ENCODE measurements at places on chromosomes 13 and 19. TPM values are rescaled to one million over a fixed set of nuclear protein-coding genes. Genes with fewer than 3 reads are reported as not detected.

CCL25 gene
- total RNA-seq = not detected

FFAR1 gene
- 0.74 TPM for total RNA-seq

ATP4A gene
- not detected for total RNA-seq

ZNF763 gene
- total RNA-seq = 8.7 TPM

DNA sequence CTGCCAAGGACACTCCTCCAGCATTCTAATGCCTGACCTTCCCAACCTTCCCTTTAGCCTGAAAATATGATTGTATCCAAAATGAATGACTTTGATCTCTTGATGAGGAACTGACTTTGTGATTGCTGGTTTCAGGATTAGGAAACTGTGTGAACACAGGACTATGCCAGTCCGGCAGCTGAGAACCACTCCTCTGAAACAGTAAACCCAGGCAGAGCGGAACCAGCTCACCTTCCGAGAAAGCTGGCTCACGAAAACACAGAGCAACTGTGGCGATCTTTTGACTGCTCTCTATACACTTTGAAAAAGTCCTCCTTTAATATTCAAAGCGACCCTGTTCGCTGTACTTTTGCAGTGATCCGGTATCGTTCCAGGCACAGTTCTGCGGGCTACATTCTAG is 258.8 kb upstream of the IRS2 start:
- DNase-seq = no peak

ZNF816 gene
- total RNA-seq = 25.3 TPM

- no peak for DNase-seq
These were observed 9.7 kb downstream of the LPAR6 start for GRCh38 chr13:48403151-48403631.

- DNase-seq = no peak
These were observed 72.9 kb downstream of the NHLRC3 start for GRCh38 chr13:39111145-39111544.

DNA sequence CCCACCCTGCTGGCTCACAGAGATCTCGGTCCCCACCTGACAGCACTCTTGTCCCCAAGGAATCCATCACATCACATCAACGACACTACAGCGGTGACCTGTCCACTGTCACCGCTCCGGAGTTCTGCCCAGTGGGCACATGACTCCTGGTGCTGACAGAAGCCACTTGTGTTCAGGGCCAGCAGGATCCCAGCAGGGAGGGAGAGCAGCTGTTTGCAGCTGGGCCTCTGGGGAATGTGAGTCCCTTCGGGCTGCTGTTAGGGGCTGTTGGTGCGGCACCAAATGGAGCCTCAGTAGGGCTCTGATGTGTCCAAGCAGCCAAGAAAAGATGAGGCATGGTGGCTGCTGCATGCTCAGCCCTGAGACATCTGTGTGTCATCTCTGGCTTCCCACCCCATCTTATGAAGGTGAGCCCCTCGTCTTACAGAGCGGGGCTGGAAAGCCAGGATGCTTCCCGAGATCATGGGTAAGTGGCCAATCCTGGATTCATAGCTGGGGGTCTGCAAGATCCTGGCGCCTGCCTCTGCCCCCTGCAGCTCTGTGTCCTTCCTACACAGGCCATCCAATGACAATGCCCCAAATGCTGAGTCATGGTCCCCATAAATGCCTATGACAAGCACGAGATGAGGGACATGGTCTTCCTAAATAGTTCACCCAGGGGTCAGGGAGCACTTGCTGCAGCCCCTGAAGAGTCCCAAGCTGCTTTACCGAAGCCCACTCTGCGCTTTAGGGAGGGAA is 56.0 kb downstream of the F2RL3 start:
- DNase-seq = no peak

DNA sequence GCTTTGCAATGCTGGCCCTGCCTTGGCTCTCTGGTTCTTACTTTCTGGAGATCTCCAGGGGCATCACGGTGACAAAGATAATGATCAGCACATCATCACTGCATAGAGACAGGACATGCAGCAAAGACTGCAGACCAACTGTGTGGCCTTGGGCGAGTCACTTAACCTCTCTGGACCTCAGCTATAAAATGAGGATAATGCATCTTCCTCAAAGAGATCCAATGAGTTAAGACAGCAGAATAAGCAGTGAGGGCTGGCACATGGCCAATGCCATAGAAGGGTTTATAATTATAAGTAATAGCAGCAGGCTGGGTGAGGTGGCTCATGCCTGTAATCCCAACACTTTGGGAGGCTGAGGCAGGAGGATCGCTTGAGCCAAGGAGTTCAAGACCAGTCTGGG is 2.4 kb downstream of the MAG start:
- no peak for DNase-seq

DOHH gene
- 9.9 TPM for total RNA-seq

- no peak for DNase-seq
These were observed 14.8 kb downstream of the EPSTI1 start for GRCh38 chr13:42977219-42977659.

- no peak for DNase-seq
These were observed 15.3 kb upstream of the ARHGEF18 start for GRCh38 chr19:7333198-7334118.

DNA sequence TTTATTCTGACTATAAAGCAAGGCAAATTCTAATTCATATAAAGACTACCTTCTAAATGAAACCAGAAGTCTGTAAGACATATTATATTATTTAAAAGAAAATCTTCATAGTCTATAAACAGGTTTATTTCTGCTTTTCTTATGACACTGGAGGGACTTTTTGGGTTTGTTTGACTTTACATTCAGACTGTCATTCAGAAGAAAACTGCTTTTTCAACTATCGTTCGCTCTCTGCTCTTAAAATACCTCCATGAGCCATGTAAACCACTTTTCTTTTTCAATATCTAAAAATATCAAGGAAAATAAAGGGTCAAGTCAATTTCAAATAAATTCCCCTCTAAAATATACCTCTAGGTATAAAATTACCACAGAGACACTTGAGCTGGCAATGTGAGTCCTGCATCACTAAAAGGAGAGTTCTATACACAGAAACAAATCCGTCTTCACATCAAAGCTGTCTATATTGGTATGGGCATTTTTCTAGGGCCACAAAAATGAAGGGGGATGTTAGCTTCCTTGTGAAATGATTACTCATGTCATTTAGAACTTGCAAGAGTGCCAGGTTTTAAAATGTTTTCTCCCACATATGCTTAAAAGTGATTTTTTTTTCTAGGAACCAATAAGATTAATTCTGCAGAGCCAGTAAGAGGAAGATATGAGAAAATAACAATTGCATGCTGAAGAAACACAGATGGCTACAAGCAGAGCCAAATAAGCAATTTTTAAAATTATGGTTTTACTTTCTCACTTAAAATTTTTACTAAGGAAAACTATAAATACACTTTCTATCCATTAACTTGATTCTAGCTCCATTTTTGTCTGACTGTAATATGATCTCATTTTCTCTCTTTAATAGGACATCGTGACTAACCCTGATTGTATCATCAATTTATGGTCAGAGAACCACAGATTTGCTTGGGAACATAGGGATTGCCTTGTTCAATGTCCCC is 181.8 kb downstream of the TBC1D4 start:
- DNase-seq = no peak

GRCh38 chr13:109724603-109725002 is 61.8 kb downstream of the IRS2 start:
- DNase-seq = no peak

DNA sequence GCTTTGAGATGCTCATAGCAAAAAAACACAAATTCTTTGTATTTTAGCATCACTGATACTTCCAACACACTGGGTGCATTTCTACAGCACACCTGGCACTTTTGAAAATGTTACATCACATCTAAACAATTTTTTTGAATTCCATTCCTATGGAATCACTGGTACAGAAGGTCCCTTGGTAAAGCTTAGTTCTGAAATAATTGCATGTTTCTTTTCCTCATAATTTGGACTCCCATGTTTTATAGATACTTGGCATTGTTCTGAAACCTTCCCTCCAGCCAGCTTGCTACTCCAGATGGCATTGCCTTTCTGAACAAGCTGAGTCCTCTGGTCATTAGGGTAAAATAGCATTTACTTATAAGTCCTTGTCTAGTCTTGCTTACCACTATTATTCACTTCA is 481.3 kb upstream of the GPC6 start:
- DNase-seq = no peak

GRCh38 chr13:52137489-52137888 is 8.6 kb upstream of the NEK5 start:
- DNase-seq = no peak

AKAP11 gene
- 30.6 TPM for total RNA-seq

GRCh38 chr19:45419396-45419795 is 4.3 kb downstream of the ERCC1 start:
- no peak for DNase-seq

DNA sequence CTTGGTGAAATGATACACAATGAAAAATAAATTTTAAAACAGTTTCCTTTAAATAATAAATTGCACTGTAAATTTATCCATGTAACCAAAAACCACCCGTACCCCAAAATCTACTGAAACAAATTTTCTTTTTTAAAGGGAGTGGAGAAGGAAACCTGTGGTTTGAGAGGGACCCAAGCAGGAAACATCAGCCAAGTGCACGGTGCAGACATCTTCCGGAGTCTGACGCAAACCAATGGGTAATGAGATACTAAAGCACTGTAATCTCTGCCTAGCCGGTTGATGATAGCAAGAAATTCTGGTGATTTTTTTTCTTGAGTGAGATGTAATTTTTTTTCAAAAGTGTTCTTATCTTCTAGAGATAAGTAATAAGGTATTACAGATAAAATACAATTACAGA is 115.4 kb downstream of the ABCC4 start:
- DNase-seq = no peak

TMEM272 gene
- 1.3 TPM for total RNA-seq

GRCh38 chr13:58254943-58255342 is 623.4 kb downstream of the PCDH17 start:
- DNase-seq = no peak

ZNF568 gene
- total RNA-seq = 9.0 TPM

GRCh38 chr19:6423499-6424194 is 964 bp downstream of the KHSRP start:
- no peak for DNase-seq
